NCI-H1694 treated with DMSO at 0.1 percent for 48 hours (cell line): ENCODE measurements at places on chromosomes 4 and X.

DNA sequence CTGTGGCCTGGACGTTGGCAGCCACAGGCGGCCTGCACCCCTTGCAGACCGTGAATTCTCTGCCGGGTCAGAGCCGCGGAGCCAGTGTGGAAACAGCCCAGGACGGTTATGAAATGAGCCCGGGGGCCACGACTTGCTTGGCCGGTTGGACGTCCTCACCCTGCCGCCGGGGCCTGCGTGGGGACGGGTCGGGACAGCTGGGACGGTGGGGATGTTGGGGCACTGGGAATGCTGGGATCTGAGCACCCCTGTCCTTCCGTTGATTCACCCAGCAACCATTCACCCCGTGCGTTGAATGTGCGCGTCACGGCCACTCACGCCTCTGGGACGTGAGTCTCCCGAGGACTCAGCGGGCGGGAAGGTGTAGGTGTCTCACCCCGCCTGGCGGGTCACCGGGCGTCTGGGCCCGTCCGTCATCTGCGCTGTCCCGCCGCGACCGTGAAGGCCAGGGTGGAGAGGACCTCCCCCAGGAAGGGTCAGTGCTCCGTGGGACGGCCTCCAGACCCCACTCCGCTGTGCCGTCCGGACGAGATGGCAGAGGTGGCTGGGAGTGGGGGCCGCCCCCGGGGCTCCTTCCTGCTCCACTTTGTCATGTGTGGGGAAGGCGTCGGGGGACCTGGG lies 4.5 kb upstream of the PLCXD1 start:
- DNase-seq = no peak

GRCh38 chr4:34047363-34047762 lies 2197.0 kb downstream of the ARAP2 start:
- DNase-seq = no peak

DNA sequence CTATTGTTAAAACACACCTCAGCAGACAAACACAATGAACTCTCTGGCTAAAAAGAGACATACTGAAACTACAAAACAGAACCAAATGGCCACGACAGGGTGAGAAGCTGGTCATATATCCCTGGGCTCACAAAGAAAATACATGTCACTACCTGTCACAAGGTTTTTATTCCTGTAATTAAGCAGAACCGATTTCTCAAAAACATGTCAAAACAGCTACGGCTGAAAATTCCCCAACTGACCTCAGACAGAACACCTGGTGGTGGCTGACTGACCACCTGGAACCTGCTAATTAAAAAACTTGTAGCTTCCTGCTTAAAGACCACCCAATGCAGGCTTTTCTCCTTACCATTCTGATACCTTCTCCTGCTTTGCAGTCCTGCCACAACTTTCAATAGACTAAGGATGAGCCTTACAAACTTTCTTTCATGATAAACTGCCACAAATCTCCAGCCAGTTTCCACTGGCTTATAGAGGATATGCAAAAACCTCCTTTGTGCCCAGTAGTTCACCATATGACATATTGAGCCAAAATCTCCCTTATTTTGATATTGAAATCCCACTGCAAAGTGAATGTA lies 571.9 kb downstream of the SPOCK3 start:
- DNase-seq = no peak

GRCh38 chr4:336099-336892 lies 1.3 kb upstream of the ZNF141 start:
- no peak for DNase-seq

- no peak for DNase-seq
Measured at GRCh38 chr4:119149110-119149509, 13.5 kb downstream of the MYOZ2 start.
